ENCODE measurements at places on chromosomes 3 and 15.
A peak's percentile ranks its signal among the peaks of the same experiment; 100 is the strongest.

- peak; percentile 62 for DNase-seq
These were observed at the start of gene C3orf80 for GRCh38 chr3:160225176-160226025. TSS of gene C3orf80 (plus strand) at chr3:160225422. CDS start at chr3:160225636, 214 bp downstream.

GRCh38 chr3:179037351-179037750 lies 34.3 kb downstream of the ZMAT3 start:
- DNase-seq, result no peak

DNA sequence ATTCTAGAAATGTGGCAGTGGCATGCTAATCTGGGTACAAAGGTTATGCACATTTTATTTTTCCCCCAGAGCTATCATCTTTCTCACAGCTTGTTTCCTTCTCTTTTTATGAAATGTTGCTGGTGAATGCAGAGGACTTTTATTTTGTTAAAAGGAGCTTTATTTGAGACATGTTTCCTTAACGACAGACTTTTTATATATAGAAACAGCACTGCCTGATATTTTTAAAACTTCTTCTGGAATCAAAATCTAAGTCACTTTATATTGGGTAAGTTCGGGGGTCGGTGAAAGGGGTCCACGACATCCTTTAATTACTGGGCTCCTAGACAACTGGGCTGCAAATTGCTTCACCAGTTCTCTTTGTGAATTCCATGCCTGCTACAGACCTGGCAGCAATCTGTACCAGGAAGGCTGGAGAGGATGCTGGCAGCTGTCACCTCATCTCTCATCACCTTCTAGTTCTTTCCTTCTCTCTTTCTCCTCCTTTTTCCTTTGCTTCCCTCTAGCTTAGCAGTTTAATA lies 464.7 kb downstream of the PDCD6IP start:
- no peak for DNase-seq

- DNase-seq, result peak; percentile 82
These were observed at the start of gene SEMA3G for GRCh38 chr3:52444860-52445793. TSS of gene SEMA3G (minus strand) at chr3:52445103. CDS start at chr3:52445027, 76 bp downstream.

GRCh38 chr15:70308735-70309434 lies 211.2 kb upstream of the TLE3 start:
- no peak for DNase-seq

- no peak for DNase-seq
These were observed 46.3 kb upstream of the UTS2B start for GRCh38 chr3:191376516-191377141.

DNA sequence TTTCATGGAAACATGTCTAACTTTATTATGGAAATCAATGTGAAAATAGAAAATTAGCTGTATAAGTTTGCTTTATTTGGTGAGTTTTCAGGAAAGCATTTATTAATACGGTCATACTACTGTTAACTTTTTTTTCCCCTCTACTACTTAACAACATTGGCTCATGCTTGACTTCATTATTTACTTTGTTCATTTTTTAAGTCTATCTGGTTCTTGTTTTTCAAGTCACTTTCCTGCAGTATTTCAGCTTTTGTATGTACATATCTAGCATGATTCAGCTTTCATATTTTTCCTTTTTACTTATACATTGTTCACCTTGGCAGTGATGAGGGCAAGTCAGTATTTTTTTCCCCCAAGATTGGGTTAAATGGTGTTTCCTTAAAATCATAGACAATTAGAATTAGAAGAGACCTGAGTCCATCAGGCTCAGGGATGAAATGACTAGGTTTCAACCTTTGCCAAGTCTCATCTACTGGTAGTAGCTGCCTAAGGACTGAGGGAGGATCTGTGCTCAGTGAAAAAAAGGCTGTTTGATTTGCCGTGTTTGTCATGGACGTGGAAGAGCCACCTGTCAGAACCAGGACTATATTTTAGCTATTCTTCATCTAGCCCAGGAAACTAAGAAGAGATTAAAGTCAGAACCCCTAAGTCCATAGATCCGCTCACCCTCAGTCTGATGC lies 15.4 kb downstream of the TMOD3 start:
- no peak for DNase-seq

DNA sequence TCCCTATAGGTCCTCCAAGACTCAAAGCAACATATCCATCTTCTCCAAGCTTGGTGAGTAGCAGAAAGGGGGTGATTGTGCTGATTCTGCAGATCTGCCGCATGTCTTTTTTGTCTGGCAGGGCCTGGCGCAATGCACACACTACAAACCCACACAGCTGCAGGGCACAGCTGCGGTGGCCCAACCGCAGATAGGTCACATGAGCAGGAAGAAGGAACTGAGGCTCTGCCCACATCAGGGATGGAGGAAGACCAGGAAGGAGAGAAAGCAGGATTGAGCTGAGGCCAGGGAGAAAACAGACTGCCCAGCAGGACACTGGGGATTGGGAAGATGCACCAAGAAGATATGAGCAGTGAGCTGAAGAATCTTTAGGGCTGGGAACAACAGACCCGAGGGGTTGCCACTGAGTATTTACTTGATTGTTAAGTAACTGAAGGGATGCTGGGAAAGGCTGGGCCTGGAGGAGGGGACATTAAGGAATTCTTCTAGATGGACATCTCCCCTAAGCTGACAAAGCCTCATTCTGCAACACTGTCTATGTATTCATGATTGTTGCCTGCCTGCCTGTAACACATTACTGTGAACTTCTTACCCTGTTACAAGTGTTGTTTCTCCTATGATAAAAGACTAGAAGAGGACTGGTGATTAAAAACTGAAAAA lies 126.7 kb downstream of the MYLK start:
- DNase-seq, result no peak

DNA sequence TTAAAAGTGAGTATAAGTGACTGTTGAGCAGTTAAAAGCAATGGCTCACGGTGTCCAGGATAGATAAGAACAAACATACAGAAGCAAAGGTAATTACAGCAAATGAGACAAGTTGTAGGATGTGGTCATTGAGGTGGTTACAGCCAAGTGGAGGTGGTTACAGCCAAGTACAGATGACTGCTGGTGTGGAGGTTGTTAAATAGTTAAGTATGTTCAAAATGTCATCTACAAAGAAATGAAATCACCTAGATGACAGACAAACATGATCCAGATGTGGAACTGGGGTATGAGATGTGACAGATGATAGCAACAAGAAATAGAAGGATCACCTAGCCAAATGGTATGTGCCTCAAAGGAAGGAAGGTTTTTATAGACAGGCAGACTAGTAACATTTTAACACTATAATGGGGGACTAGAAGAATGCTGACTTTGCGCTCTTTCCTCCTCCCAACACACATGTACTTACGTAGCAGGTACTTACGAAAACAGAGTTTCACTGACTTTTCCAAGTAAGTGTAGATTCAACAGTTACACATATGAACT lies 6.8 kb upstream of the ANKRD28 start:
- no peak for DNase-seq

GRCh38 chr15:79032656-79033055 lies 57.9 kb downstream of the RASGRF1 start:
- DNase-seq, result no peak

DNA sequence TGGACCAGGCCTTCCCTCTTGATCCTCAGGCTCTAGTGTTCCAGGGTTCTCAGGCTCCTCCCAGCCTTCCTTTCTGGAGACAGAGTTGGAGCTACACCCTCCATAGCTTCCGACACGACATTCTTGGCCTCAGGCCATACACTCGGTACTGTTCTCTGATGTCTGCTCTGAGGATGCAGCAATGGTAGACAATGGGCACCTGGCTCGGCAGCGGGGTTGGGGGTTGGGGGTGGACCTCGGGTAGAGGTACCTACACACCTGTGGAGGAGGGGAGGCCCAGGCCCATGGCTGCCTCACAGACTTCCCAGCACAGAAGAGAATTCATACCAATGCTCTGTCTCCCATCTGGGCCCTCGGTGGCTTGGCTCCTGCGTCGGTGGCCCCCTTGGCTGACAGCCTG lies 21.4 kb downstream of the CCDC13 start:
- no peak for DNase-seq
